T-helper 17 cell (primary cell): ENCODE measurements at places on chromosomes 1 and 21. TPM values are rescaled to one million over a fixed set of nuclear protein-coding genes. Genes with fewer than 3 reads are reported as not detected.

Gene RUSC1
- total RNA-seq: 13.2 TPM

Gene CRB1
- total RNA-seq: 0.55 TPM

Gene TAL1
- 1.3 TPM for total RNA-seq

Gene CD244
- total RNA-seq: 1.4 TPM

Gene CHD5
- total RNA-seq: 0.63 TPM

- H3K4me3 ChIP-seq: peak overlapping the region; percentile 15
- H3K27ac ChIP-seq: no peak overlapping the region
- no peaks in the 10 kb centered on the region for H3K36me3 ChIP-seq
- no peak for DNase-seq
- H3K27me3 ChIP-seq: no peaks in the 10 kb centered on the region
- H3K4me1 ChIP-seq: peaks cover 32% of the 10 kb centered on the region
These were observed 23.4 kb downstream of the GTF2B start for GRCh38 chr1:88867743-88868521.

DNA sequence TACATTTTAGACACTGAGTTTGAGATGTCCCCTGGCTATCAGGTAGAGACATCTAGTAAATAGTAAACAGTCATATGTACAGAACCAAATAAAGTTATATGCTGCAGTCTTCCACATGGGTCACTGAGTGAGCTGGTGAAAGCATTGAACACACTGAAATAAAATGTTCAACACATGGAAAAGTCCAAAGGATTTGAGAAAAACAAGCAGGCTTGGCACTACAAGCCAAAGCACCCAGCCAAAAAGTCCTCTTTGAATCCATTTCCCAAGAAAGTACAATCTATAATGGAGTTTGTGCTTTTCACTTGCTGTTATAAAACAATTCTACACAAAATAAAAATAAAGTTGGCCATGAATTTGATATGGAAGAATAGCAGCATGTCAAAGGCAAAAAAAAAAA lies 135.4 kb downstream of the NR5A2 start:
- DNase-seq: no peak
- no peaks in the 10 kb centered on the region for H3K4me1 ChIP-seq
- peaks cover 4% of the 10 kb centered on the region for H3K27me3 ChIP-seq
- H3K36me3 ChIP-seq: no peaks in the 10 kb centered on the region

DNA sequence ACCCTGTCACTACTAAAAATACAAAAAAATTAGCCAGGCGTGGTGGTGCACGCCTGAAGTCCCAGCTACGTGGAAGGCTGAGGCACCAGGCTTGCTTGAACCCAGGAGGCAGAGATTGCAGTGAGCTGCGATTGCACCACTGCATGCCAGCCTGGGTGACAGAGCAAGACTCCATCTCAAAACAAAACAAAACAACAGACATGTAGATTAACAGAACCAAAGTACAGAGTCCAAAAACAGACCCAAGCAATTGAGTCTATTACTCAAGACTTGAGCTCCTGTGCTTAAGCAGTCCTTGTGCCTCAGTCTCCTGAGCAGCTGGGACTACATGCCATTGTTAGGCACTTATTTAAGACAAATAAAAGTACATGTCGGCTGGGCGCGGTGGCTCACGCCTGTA lies 9.5 kb upstream of the ACOT11 start:
- H3K4me3 ChIP-seq: no peak overlapping the region
- peaks cover 4% of the 10 kb centered on the region for H3K36me3 ChIP-seq
- H3K27me3 ChIP-seq: peaks cover 12% of the 10 kb centered on the region
- no peak overlapping the region for H3K27ac ChIP-seq
- no peak for DNase-seq

DNA sequence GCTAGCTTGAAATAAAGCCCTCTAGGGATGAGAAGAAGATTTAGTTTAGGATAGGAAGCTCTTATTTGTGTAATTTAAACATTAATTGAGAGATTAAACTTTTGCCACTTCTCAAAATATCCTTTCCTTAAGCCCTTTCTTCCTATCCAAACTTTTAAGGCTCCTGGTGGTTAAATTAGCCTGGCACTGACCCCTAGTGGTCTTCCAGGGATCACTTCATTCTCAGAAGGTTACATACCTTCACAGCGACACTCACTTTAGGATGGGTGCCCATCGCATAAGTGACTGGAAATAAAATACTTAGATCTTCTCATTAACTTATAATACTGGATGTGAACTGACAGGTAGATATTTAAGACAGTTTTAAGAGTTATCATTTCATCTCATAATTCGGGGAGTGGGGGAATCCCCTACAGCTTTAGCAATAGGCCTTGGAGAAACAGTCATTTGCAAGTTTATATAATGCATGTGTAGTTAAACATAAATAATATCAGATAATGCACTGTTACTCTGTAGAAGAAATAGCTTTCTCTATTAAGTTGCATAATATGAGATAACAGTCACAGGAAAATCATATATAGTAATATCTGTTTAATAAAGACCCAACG lies 7.4 kb downstream of the LHX9 start:
- DNase-seq: no peak
- no peak overlapping the region for H3K27ac ChIP-seq
- H3K27me3 ChIP-seq: peaks cover 76% of the 10 kb centered on the region
- H3K4me1 ChIP-seq: peaks cover 8% of the 10 kb centered on the region

GRCh38 chr1:152244576-152245273 lies 20.7 kb upstream of the HRNR start:
- no peak for DNase-seq
- peaks cover 3% of the 10 kb centered on the region for H3K4me1 ChIP-seq
- H3K4me3 ChIP-seq: no peak overlapping the region
- no peak overlapping the region for H3K27ac ChIP-seq

- H3K4me3 ChIP-seq: no peak overlapping the region
- no peak overlapping the region for H3K27ac ChIP-seq
- no peaks in the 10 kb centered on the region for H3K36me3 ChIP-seq
- no peaks in the 10 kb centered on the region for H3K27me3 ChIP-seq
These were observed 23.7 kb downstream of the WARS2 start for GRCh38 chr1:119116725-119117124.

GRCh38 chr1:245388687-245389086 lies 233.9 kb downstream of the KIF26B start:
- no peak overlapping the region for H3K4me3 ChIP-seq
- no peak for DNase-seq
- H3K27me3 ChIP-seq: peaks cover 18% of the 10 kb centered on the region
- H3K27ac ChIP-seq: no peak overlapping the region

DNA sequence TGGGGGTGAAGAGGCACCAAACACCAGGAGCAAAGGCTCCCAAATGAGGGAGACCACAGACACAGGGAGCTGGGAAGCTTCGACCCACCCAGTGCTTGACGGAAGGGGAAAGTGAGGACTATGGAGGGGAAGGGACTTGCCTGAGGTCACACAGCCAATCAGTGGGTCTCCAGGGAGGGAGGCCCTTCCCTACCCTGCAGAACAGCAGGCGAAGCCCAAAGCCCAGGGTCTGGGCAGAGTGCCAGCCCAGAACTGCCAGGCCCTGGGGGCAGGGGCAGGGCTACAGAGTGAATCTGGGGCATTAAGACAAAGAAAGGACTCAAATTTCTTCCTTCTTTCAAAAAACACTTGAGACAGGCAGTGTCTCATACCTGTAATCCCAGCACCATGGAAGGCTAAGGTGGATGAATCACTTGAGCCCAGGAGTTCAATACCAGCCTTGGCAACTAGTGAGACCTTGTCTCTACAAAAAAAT lies 45.5 kb upstream of the ECE1 start:
- no peaks in the 10 kb centered on the region for H3K27me3 ChIP-seq
- H3K4me1 ChIP-seq: peaks cover 48% of the 10 kb centered on the region
- no peaks in the 10 kb centered on the region for H3K36me3 ChIP-seq
- H3K27ac ChIP-seq: peak overlapping the region; percentile 98
- H3K4me3 ChIP-seq: peak overlapping the region; percentile 92

DNA sequence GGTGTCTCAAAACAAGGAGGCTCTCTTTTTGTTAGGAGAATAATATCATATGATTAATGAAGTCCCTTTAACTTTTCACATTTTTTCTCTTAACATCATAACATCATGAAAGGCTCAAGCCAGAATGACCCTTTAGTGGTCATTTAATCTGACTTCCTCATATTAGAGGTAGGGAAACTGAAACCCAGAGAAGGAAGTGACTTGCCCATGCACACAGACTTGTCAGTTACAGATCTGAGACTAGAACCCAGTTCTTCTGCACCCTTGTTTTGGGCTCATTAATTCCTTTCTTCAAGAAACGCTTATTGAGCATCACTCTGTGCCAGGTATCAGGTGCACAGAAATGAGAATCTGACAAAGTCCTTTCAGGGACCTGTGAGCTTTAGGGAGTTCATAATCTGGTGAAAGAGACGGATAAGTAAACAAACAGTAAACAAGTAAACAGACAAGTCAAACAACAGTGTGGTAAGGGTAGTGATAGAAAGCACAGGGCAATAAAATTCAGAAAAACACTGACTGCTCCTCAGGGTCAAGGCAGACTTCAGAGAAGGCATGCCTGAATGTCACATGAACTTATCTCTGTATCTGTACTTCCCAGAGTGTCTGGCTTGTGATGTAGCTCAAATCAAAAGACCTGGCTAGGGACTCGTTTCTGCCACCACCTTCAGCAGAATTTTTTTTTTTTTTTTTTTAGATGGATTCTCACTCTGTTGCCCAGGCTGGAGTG lies 38.3 kb upstream of the OSBPL9 start:
- peaks cover 20% of the 10 kb centered on the region for H3K4me1 ChIP-seq
- no peak overlapping the region for H3K27ac ChIP-seq

- H3K36me3 ChIP-seq: no peaks in the 10 kb centered on the region
- no peak overlapping the region for H3K27ac ChIP-seq
- H3K4me1 ChIP-seq: no peaks in the 10 kb centered on the region
- H3K4me3 ChIP-seq: no peak overlapping the region
- no peak for DNase-seq
- no peaks in the 10 kb centered on the region for H3K27me3 ChIP-seq
These were observed 141.3 kb downstream of the ASTN1 start for GRCh38 chr1:177023249-177023648.

DNA sequence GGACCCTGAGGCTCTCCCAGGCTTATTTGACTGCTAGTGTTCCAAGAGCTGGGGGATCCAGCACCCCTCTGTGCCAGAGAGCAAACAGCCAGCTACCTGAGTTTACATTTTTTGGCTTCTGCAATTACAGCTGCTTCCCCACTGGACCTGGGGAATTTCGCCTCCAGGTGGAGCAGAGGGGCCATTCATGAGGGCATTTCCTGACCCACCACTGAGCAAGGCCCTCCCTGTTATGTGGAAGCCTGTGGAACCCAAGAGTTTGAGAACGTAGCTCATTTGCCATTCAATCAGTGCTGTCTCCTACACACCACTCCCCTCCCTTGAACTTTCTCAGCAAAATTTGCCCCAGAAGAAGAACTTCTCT lies 42.7 kb upstream of the TMEM51 start:
- no peaks in the 10 kb centered on the region for H3K36me3 ChIP-seq
- H3K27me3 ChIP-seq: peaks cover 25% of the 10 kb centered on the region
- H3K4me1 ChIP-seq: peaks cover 4% of the 10 kb centered on the region
- DNase-seq: no peak
- H3K4me3 ChIP-seq: no peak overlapping the region

GRCh38 chr1:36369061-36369861 lies 16.5 kb downstream of the STK40 start:
- no peaks in the 10 kb centered on the region for H3K36me3 ChIP-seq
- H3K27ac ChIP-seq: peak overlapping the region; percentile 79
- H3K4me1 ChIP-seq: peaks cover 52% of the 10 kb centered on the region
- no peaks in the 10 kb centered on the region for H3K27me3 ChIP-seq
- H3K4me3 ChIP-seq: peak overlapping the region; percentile 49

DNA sequence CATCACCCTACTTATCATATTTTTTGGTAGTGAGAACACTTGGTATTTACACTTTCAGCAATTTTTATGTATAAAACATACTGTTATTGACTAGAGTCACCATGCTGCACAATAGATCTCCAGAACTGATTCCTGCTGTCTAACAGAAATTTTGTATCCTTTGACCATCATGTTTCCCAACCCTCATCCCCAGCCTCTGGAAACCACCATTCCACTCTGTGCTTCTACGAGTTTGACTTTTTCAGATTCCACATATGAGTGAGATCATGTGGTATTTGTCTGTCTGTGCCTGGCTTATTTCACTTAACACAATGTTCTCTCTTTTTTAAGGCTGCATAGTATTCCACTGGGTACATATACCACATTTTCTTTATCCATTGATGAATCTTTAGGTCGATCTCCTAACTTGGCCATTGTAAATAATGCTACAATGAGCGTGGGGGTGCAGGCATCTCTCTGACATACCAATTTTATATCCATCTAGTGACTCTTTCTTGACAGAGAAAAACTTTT lies 115.9 kb upstream of the RUNX1 start:
- H3K36me3 ChIP-seq: no peaks in the 10 kb centered on the region
- H3K4me1 ChIP-seq: no peaks in the 10 kb centered on the region
- no peak overlapping the region for H3K4me3 ChIP-seq
- H3K27ac ChIP-seq: no peak overlapping the region
- H3K27me3 ChIP-seq: no peaks in the 10 kb centered on the region
- no peak for DNase-seq

DNA sequence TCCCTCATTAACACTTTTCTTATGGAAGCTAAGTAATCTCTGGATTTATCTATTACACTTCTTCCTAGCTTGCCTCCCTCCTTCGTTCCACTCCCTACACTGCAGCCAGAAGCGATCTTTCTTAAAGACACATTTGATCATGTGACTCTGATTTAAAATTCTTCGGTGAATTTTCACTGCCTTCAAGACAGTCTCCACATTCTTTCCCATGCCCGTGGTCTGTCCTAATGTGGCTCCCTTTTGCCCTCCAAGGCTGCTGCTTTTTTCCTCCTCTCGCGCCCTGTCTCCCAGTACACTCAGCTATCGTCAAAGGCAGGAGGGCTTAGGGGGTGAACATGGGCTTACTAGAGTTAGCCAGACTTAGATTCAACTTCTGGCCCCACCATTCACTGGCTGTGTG lies 64.4 kb downstream of the SDCCAG8 start:
- peaks cover 11% of the 10 kb centered on the region for H3K4me1 ChIP-seq
- DNase-seq: no peak
- peaks cover 9% of the 10 kb centered on the region for H3K36me3 ChIP-seq
- H3K27me3 ChIP-seq: no peaks in the 10 kb centered on the region
- no peak overlapping the region for H3K4me3 ChIP-seq

DNA sequence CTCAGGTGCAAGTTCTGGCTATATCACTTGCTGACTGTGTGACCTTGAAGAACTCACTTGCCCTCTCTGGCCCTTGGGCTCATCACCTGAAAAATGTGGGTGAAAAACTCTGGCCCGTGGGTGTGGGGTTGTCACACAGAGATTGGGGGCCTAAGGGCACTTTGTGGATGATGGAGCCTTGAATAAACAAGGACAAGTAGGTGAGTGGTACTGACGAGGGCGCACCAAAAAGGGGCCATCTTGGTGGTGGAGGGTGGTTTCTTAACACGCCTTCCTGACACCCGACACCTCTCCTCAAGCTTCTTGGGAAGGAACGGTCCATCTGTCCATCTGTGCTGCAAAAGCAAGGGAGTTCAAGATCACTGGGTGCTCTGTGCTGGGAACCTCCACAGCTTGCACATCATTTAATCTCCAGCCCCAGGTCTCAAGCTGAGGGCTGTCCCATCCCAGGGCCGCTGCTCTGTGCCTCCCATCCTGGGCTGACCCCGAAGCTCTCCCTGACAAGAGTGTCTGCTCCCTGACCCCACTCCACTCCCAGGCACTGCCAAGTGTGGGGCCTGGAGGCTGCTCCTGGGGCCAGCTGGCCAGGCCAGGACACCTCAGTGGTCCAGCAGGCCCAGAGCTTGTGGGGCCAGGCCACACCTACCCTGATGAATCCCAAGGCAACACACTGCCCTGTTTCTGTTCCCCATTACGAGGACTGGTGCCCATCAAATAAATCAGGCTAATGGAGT lies 97.3 kb downstream of the GLIS1 start:
- peaks cover 2% of the 10 kb centered on the region for H3K4me1 ChIP-seq
- H3K36me3 ChIP-seq: peaks cover 2% of the 10 kb centered on the region
- H3K27me3 ChIP-seq: peaks cover 58% of the 10 kb centered on the region
